ENCODE measurements at places on chromosomes 5 and 9.

DNA sequence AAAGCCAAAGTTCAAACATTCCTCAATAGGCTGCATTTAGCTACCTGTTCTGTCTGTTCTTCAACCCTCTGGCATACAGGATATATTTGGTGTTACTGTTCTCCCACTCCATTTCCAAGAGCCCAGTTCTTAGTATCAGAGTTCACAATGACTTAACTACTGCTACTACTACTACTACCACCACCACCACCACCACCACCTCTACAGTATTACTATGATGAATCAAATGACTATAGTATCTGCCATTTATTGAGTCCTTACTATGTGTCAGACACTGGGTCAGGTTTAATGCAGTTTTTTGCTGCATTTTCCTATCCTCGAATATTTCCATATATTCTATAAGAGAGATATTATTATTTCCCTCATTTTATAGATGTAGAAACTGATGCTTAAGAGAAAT is 937 bp upstream of the CD180 start:
- no peak for DNase-seq

GRCh38 chr5:134418958-134419357 is 7.3 kb upstream of the CDKN2AIPNL start:
- no peak for DNase-seq

GRCh38 chr9:98765256-98765655 is 31.1 kb downstream of the ANKS6 start:
- no peak for DNase-seq

GRCh38 chr9:3520564-3520963 is 5.2 kb downstream of the RFX3 start:
- no peak for DNase-seq

DNA sequence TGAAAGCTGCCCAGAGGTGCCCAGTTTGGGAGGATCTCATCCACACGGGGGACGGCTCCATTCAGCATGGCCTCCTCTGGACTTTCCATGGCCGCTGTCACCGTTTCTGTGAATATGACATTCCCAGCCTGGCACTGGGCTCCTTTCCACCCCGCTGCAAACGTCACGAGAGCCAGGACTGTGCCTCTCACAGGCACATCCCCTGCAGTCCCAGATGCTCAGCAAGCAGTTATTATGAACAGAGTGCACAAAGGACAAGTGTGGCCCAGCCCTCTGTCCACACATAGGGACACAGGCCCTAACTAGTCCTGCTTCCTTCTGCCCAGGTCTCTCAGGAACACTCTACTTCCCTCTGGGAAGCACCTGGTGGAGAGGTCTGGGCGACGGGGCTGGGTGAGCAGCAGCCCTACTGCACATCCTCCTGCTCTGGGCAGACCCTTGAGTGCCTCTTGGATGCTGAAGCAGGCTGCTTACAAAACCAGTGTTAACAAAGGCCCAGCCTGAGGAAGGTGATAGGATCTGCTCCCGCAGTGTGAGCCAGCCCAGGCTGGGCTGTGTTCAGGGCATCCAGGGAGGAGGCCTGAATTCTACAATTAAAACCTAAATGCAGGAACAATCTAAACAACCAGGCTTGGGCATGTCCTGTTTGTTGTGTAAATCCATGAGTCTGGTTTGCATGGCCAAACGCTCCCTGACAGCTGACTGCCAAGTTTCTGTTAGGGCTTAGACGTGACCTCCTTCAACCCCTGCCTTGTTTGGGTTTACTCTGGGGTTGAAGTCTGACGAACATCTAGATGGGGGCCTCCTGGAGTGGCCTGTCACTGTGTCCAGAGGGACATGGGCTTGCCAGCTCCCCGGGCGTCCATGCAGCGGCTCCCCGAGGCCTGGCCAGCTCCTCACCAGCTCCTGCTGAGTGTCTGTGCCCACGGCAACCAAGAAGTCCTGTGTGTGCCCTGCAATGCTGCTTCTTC is 269.8 kb downstream of the GADD45G start:
- no peak for DNase-seq

DNA sequence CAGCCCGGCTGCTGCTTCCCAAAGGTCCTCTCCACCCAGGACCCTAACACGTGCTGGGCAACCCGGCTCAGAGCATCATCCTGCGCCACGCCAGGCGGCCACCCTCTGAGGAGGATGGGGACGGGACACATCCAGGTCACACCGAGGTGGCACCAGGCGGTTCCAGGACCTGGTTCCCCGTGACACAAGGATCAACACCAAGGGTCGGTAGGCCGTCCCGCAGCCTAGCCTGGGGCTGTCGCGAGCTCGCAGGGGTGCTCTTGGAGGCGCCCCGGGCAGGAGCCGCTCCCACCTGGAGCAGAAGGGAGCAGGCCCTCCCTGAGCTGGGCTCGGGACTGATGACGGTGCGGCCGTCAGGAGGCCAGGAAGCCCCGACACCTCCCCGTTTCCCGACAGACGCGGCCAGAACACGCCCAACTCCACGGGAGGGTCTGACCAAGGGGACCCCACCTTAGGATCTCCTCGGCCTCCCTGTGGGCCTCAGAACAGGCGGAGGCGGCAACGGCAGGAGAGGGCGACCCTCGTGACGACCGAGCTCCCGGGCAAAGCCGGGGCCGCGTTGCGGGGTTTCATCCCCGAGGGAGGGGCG is 6.3 kb downstream of the EXD3 start:
- DNase-seq: no peak

DNA sequence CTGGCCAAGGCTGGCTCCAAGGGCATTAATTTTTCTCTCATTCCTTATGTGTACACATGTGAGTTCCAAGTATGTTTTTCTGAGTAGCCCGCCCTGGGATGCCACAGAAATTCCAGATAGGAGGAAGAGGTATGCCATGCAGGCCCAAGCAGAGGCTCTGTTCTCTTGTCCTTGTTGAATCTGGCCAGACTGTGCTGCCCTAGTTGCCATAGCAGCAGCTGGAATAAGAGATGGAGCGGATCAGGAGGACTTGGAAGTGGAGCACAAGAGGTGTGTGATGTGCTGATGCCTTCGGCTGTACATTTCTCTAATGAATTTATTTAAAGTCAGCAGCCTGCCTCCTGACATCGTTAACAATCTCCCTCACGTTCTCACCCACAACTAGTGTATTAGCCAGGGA is 235.6 kb upstream of the RPS23 start:
- DNase-seq: no peak

DNA sequence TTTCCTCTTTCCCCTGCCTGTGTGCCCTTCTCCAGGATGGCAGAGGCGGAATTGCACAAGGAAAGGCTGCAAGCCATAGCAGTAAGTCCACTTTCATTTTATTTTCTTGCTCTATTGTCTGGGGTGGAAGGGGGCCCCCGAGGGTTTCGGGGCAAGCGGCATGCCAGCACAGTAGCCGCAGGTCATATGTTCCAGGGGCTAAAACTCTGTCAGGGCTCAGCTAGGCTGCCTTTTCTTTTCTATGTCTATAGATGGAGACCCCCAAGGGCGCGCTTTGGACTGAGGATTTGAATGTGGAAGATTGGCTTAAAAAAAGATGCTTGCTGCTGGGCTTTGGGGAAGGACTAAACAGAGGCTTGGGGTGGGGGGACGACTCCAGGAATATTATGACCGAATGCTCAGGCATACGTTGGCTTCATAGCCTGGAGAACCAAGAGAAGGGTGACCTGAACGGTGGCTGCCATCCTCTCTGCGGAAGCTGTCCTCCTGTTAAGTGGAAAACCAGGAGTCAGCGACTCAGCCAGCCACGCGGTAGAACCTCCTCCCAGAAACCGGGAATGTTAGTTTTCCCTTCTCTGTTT is 545 bp downstream of the PALM2AKAP2 start:
- DNase-seq: no peak

Data from suppressor macrophage treated with lipopolysaccharide for 4 hours (primary cell).